Head of caudate nucleus (tissue), 42 donors: ENCODE measurements at places on chromosomes 4 and X.

DNA sequence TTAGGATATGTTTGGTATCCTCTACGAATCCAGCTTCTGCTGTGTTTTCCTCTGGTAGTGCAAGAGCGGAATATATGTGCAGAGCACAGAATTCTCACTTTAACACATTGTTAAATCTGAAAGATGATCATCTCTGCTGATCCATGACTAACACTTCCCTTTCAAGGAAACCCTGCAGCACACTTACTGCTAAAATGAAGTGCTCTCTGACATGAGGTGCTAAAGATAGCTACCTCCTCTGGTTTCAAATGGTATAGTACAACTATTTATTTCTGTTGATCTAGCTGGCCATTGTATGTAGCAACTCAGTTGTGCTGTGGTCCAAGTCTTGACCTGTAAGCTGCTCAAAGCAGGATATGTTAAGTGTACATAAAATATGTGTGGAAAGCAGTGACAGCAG lies 162.4 kb upstream of the FMR1 start:
- DNase-seq, result no peak

GRCh38 chr4:147791341-147791740 lies 59.5 kb downstream of the ARHGAP10 start:
- no peak for DNase-seq

DNA sequence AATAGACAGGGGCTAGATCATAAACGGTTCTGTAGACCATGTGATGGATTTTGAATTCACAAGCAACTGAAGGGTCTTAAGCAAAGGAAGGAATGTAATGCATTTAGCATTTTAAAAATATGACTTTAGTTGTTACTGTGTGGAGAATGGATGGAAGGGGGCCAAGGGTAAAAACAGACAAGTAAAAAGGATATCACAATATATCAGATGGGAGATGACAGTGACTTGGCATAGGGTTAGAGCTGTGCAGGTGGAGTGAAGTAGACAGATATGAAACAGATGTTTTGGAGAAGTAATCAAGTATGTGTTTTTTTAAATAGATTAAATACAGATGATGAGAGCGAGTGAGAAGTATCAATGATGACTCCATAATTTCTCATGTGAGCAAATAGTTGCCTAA lies 1116.0 kb upstream of the TENM3 start:
- DNase-seq, result no peak

DNA sequence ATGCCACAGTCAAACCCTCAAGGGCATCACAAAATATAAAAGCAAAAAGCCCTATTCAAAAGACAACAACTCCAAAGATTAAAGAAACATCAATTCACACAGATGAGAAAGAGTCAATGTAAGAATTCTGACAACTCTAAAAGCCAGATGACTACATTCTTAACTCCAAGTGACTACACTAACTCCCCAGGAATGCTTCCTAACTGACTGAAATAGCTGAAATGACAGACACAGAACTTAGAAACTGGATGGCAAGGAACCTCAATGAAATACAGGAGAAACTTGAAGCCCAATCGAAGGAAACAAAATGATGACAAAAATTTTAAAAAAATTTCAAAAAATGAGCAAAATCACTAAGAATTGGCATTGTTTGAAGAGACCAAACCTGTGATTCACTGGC lies 1047.6 kb upstream of the PCDH10 start:
- DNase-seq, result no peak

- no peak for DNase-seq
Measured at GRCh38 chr4:57071326-57071725, 38.9 kb downstream of the IGFBP7 start.

- no peak for DNase-seq
Measured at GRCh38 chr4:71752383-71753042, 31.4 kb downstream of the GC start.

- no peak for DNase-seq
Measured at GRCh38 chr4:23500894-23501449, 388.9 kb downstream of the PPARGC1A start.

GRCh38 chr4:128978985-128979384 lies 114.4 kb downstream of the SCLT1 start:
- DNase-seq, result no peak

- DNase-seq, result no peak
Measured at GRCh38 chr4:54318904-54319303, 89.8 kb downstream of the PDGFRA start.

DNA sequence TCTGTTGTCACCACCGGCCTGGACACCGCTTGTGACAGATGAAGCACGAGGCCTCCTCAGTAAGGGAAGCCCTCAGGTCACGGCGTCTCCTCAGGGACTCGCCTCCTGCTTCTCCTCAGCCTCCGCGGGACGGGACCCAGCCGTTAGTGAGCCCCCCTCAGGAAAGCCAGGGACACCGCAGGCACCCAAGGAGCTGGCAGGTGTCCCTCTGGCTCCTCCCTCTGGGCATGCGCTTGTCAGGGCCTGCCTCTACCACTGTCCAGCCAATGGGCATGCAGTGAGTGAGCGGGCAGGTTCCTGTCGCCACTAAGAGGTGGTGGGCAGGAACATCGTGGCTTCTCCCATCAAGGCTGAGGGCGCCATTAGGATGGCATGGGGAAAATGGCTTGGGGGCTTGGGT lies 23.5 kb upstream of the CT55 start:
- no peak for DNase-seq

DNA sequence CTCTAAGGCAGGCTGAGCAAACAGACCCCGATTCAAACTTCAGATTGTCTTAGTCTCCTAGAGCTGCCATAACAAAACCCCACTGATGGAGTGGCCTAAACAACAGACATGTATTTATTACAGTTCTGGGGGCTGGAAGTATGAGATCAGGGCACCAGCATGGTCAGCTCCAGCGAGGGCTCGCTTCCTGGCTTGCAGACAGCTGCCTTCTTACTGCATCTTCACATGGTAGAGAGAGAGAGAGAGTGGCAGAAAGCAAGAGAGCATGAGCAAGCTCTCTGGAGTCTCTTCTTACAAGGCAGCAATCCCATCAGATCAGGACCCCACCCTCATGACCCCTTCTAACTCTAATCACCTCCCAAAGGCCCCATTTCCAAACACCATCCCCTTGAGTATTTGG lies 22.3 kb upstream of the SORCS2 start:
- peak; percentile 18 for DNase-seq

DNA sequence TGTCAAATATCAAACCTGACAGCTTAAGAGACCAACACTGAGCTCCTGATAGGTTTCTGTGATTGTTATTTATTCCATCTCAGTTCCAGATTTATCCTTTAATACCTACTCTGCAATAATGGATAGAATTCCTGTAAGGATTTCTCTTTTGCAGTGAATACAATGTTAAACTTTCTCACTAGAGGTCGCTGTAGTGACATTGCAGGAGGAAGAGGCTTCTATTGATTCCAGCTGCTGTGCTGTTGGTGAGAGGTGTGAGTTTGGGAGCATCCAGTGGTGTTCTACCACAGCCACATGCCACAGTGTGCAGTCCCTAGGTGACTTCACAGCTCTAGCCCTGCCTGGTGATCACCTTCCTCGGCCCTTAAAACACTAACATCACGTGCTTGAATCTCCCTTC lies 34.6 kb upstream of the DCAF8L2 start:
- no peak for DNase-seq

GRCh38 chr4:145602129-145602760 lies 16.9 kb upstream of the MMAA start:
- no peak for DNase-seq

DNA sequence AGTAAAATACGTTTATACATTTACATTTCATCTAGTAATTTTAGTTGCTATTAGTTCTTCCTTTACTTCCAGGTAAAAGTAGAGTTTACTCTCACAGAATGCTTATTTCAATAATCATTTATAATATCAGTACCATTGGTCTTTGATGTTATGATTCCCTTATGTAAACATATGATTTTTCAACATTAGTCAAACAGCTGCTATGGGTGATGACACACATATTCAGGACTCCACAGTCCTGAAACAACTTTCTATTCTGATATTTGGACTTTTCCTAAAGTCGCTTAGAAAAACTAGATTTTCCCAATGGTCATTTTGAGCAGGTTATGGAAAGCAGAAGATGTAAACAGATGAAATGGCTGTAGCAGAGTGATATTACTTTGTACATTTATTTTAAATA lies 369.8 kb downstream of the UNC5C start:
- DNase-seq, result no peak

DNA sequence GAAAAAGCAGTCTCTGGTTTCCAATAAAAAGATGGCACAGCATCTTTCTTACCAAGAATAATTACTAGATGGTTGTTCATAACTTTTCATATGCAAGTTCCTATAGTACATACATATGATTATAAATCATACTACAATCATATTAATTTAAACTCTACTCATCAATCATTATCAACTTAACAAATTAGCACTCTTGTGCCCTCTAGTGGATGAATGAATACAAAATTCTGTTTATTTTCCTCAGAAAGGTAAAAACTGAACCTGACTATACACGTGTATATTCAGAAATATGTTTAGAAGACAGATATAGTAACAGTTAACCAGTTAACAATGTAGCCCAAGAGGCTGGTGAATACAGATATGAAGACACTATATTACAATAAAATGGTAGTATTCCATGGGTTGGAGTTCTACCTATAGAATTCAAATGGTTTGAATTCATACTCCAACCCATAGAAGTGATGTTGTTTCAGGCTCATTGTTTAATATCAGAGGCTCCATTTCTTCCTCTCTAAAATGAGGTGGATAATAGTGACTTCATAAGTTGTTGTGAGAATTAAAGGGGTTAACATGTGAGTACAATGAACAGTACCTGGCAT lies 100.0 kb downstream of the ADAMTS3 start:
- DNase-seq, result no peak

- no peak for DNase-seq
Measured at GRCh38 chrX:54089191-54089590, 44.9 kb upstream of the PHF8 start.

DNA sequence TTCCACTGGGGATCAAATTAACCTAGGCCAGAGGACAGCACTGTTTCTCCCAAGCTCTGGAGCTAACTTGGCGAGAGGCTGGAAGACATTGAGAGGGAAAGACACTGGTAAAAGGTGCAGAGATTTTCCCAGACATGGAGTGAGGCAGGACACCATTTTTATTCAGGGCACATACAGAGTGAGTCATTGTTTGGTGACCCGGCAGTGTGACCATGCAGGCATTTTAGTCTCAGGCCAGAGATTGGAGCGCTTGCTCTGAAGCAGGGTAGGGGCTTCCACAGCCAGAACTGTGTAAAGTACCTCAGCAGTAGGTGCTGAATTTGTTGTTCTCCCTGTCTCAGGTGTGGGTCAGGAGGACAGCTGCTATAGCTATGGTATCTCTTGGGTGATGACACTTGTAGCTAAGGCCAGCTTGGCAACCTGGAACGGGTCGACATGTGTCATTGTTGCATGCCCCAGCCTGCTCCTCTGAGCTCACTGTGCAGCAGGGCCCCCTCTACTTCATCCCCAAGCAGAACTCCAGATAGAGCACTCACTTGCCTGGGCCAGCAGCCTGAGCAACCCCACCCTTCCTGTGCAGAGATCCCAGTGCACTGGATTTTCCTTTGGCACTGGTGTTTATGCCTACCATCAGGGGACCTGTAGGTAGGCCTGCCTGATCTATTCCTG lies 79.8 kb upstream of the ATP8A1 start:
- no peak for DNase-seq
